Neural crest cell (in vitro differentiated cells): ENCODE measurements at places on chromosomes 1 and 21.

DNA sequence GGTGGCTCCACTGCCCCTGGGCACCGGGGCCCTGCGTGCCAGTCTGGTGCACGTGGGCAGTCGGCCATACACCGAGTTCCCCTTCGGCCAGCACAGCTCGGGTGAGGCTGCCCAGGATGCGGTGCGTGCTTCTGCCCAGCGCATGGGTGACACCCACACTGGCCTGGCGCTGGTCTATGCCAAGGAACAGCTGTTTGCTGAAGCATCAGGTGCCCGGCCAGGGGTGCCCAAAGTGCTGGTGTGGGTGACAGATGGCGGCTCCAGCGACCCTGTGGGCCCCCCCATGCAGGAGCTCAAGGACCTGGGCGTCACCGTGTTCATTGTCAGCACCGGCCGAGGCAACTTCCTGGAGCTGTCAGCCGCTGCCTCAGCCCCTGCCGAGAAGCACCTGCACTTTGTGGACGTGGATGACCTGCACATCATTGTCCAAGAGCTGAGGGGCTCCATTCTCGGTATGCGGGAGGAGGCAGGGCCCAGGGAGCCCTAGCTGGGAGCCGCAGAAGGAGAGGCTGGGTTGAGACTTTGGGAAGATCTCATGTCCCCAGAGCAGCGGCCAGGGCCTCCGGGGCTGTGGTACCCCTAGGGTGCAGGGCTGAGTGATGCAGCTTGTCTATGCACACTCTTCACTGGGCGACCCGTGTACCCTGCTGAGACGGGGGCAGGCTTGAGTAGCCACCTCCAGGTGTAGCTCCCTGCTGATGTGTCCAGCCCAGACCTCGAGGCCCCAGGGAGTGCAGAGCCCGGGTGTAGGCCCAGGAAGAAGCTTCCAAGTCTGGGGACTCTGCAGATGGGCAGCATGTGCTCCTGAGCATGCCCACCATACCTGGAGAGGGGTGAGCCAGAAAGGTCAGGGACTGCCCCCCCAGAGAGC, 1.8 kb downstream of the VWA1 start:
- DNase-seq, result no peak

- peak; percentile 14 for DNase-seq
These were observed 20.7 kb downstream of the PHC2 start for GRCh38 chr1:33410091-33410701.

DNA sequence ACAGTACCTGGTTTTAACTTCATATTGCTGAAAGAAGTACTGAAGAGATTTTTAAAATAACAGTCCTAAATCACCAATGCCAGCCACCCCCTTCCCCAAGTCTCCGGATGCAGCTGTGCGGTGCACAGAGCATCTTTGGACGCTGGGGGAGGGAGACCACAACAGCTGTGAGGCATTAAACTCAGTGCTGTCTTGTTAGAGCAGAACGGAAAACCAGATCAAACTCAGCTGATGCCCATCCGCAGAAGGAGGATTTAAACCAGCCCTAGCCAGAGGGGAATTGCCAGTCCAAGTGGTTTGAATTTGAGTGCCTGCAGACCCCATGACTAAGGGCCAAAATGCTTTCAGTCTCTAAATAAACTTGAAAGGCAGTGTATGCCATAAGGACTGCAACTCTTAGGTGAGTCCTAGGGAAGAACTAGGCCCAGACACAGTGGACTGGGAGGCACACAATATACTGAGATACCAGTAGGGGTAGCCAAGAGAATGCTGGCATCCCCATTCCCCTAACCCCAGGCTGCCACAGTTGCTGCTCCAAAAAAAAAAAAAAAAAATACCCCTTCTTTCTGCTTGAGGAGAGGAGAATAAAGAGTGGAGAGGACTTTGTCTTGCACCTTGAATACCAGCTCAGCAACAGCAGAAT, 576.2 kb downstream of the NEGR1 start:
- no peak for DNase-seq

DNA sequence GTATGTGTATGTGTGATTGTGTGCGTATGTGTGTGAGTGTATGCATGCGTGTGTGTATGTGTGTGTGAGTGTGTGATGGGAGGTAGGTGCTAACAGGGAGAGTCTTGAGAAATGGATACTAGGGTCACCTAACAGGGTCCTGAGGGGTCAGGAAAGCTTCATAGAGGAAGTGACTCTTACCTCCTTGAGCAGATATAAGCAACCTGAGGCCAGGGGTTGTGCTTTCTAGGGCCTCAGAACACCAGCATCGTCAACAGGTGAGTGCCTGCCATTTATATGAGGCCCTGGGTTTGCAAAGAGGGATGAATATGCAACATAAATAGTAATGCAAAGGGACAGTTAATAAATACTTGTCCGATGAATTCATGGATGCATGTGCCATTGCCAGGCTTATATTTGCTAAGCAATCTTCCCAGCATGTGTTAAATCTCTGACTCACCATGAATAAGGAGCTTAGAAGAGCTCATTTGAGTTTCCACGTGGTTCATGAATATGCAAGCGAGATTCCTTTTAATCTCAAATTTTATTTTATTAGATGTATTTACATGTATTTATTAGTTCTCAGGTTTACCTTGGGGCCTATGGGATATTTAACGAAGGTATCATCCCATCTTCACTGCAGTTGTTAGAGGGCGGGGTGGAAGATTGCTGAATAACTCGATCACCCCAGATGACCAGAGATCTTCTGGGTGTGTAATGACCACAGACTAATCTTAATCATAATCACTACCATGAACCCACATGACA, 438.3 kb downstream of the CAMTA1 start:
- DNase-seq, result no peak

GRCh38 chr1:231990388-231990787, 363.8 kb downstream of the DISC1 start:
- no peak for DNase-seq

DNA sequence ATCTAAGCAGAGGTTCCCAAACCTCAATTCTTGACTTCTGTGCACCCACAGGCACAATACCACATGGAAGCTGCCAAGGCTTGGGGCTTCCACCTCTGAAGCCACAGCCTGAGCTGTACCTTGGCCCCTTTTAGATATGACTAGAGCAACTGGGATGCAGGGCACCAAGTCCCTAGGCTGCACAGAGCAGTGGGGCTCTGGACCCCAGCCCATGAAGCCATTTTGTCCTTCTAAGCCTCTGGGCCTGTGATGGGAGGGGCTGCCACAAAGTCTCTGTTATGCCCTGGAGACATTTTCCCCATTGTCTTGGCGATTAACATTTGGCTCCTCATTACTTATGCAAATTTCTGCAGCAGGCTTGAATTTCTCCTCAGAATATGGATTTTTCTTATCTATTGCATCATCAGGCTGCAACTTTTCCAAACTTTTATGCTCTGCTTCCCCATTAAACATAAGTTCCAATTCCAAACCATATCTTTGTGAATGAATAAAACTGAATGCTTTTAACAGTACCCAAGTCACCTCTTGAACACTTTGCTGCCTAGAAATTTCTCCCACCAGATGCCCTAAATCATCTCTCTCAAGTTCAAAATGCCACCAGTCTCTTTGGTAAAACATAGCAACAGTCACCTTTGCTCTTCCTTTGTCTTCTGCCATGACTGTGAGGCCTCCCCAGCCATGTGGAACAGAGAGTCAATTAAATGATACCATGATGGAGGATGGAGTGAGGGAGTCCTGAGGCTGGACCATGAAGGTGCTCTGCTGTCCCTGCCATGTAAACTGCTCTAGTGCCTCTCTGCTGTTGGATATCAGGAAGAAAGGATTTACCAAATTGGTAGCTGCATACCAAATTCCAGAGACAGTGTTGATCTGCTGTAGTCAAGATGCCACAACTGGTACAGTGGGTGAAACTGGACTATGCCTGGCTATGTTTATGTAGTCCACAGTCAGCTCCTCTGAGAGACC, 37.6 kb downstream of the RUNX3 start:
- no peak for DNase-seq

DNA sequence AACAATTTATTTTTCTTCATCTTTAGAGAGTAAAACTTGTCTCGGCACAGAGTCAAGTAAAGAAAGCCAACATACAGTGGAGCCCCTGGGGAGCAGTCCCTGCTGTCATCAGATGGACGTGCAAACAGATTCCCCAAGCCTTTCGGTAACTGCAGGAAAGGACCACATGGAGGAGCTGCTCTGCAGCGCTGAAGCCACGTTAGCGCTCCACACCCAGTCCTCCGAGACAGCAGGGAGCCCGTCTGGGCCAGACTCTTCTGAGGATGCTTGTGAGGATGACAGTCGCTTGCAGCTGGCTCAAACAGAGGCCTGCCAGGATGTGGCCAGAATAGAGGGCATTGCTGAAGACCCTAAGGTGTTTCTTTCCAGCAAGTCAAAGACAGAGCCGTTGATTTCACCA, 77.1 kb upstream of the SCCPDH start:
- peak; percentile 13 for DNase-seq

- DNase-seq, result no peak
These were observed 55.9 kb downstream of the CNST start for GRCh38 chr1:246622035-246622652.
